ENCODE measurements at places on chromosomes 3 and 15.

GRCh38 chr3:23837691-23838090 is 31.9 kb downstream of the UBE2E1 start:
- no peak for DNase-seq

- DNase-seq, result peak; percentile 84
Observed at GRCh38 chr3:25257026-25257425, 171.0 kb upstream of the RARB start.

DNA sequence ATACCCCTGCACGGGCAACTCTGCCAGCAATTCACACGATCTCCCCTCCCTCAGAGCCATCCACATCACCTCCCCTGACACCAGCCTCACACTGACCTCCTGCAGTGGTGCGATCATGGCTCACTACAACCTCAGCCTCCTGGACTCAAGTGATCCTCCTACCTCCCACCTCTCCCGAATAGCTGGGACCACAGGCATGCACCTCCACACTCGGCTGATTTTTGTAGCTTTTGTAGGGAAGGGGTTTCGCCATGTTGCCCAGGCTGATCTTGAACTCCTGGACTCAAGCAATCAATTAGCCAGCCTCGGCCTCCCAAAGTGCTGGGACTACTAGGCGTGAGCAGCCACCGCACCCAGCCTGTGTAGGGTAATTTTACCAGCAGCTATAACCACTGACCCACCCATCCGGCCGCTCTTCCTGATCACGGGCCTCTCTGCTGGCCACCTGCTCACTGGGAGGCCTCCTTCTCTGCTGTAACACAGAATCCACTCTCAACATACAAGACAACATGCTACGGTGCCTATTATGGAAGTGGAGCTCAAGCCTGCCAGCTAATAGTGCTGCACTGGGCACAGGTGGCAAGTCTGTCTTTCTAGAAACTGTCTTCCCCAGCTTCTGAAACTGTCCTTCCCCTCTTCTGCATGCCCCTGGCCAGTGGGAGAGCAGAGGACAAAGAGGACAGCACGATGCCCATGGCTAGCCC is 4.6 kb downstream of the GP9 start:
- no peak for DNase-seq

DNA sequence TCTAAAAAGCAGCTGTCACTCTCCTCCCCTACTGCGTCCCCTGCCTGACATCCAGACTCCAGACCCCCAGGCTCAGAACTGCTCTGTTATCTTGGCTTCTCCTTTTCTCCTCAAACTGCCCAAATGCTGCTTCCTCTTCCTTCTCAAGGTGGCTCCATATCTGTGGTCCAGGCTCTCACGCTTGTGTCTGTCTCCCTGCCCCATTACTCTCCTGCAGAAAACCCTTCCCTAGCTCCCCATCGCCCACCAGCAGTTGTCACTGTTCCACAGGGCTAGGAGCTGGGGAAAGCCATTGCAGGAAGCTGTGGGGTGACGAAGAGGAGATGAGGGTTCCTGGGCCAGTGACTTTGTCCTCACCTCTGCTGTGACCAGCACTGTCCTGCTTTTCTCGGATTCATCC is 30.7 kb upstream of the CGNL1 start:
- peak; percentile 32 for DNase-seq

GRCh38 chr15:31300981-31301672 is 25.5 kb upstream of the KLF13 start:
- no peak for DNase-seq

GRCh38 chr3:110900576-110900975 is 171.0 kb upstream of the NECTIN3 start:
- peak; percentile 82 for DNase-seq

DNA sequence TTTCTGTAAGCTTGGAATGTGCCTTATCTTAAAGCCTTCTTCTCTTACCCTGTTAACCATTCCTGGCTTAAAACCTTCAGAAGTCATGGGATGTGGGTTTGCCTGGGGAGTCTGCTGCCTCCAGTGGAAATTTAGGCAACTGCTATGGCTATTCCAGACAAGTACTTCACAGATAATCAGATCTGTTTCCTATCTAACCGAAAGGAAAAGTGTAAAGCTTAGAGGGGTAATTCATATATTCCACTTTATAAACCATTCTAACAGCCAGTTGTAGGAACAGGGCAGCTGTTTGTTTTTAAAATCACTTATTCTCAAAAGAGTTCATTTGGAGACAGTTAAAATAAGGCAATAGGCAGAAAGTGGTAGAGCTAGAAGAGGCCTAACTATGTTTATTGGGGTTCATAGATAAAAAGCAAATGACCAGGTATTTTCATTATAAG is 219.9 kb downstream of the TCF12 start:
- DNase-seq, result peak; percentile 67

DNA sequence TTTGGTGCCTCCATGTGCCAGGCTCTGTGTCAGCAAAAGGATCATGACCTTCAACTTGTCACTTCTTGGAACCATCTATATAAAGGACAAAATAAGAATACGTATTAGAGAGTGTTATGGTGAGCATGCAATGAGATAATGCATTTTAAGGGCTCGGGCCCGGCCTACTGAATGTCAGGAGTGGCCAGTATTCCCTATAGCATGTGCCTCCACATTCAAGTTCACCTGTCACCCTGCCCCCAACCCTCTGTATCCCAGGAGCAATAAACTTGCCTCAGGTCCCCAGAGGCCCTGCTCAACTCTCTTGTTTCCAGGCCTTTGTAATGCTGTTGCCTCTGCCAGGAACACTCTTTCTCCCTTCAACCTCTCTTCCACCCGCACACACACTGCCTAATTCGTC is 90.2 kb upstream of the SLC6A11 start:
- no peak for DNase-seq

DNA sequence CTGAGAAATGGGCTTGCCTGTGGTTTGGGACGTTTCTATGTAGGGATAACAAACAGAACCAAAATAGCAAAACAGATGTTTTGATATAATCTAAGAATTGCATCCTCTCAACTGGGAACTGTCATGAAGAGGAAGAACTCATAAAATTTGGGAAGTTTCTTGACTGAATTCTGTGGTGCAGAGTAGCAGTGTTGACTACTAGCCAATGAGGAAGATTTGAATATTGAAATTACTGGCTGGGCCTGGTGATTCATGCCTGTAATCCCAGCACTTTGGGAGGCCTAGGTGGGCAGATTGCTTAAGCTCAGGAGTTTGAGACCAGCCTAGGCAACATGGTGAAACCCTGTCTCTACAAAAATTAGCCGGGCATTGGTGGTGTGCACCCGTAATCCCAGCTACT is 42.2 kb downstream of the ZNF609 start:
- DNase-seq, result no peak

DNA sequence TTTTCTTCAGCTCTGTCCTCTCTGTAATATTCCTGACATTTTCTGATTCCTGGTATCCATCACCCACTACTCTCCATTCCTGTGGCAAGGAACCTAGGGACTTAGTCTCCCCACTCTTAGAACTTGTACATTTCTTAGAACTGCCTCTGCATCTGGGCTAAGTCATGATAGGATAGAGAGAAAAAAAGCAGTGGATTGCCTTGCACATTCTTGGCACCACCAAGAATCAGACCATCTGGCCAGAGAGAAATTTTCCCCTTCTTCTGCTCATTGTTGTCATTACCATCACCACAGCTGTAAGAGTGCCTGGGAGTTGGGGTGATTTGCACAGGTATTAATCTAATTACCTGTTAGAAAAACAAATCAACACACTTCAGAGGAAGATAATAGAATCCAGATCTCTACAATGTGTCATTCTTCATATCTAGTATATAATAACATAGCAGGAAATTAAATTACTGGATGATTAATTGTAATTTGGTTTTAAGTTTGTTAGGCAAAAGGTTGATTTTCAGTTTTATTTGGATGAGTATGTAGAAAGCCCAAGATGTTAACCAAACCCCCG is 264.8 kb upstream of the ZPLD1 start:
- DNase-seq, result no peak

DNA sequence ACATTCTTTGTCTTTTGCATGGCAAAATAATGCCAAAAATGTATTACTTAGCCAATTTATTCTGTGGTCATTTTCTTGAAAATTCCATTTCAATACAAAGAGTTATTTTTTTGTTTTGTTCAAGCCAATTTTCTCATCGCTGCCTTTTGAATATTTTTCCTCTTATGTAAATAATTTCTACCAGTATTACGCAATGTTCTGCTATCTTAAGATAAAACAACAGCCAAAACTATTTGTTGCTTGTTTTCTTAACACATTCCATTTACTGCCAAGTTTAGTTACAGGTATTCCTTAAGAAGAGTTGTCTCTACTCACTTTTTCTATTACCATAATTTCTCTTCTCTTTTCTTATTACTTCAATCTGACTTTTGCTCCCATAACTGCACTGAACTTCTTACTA is 163.1 kb downstream of the ROBO1 start:
- DNase-seq, result peak; percentile 18

GRCh38 chr3:135197246-135197645 is 402.2 kb downstream of the EPHB1 start:
- DNase-seq, result no peak

DNA sequence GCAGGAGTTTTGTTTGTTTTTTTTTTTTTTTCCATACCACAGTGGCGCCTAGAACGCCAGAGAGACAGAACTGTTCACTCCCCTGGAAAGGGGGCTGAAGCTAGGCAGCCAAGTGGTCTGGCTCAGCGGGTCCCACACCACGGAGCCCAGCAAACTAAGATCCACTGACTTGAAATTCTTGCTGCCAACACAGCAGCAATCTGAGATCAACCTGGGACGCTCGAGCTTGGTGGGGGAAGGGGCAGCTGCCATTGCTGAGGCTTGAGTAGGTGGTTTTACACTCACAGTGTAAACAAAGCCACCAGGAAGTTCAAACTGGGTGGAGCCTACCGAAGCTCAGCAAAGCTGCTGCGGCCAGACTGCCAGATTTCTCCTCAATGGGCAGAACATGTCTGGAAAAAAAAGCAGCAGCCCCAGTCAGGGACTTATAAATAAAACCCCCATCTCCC is 29.8 kb downstream of the SPICE1 start:
- no peak for DNase-seq

- peak; percentile 94 for DNase-seq
Observed at GRCh38 chr3:49616491-49616941, 57.6 kb upstream of the APEH start.

DNA sequence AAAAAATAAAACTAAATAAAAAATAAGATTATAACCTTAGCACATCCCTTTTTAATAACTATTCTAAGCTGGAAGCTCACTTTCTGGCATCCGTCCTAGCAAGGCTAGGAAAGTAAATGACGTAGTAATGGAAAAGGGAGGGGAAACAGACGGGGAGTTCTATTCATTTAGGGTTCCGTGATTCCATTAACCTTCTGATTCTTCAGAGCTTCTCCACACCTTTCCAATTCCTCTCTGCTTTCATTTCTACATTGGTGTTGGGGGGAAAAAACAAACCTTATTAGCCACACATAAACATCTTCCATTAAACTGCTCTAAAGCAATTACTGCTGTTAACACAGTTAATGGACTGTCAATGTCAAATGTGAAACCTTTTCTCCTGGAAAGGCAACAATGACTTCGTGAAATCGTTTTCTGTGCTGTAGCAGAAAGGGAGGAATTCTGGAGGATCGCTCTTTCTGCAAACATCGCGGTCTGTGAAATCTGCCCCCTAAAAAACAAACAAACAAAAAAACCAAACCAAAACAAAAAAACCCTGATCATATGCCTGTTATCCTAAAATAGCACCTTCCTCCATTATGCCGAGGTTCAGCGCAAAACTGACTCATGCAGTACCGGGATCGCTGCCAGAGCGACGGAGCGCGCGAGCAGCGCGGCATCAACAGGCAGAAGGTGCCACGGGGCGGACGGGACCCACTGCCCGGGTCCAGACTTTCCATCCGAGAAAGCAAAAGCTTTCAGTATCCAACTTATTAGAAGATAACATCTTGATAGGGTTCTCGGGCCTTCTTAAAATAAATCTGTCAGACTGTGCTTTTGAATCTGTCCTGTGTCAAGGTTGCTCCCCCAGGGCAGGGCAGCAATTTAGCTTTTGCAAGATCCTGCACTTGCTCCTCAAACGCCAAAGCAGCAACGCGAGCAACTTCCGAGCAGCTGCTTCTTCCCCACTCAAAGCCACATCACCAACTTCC is 156.2 kb downstream of the FGF12 start:
- DNase-seq, result peak; percentile 25

DNA sequence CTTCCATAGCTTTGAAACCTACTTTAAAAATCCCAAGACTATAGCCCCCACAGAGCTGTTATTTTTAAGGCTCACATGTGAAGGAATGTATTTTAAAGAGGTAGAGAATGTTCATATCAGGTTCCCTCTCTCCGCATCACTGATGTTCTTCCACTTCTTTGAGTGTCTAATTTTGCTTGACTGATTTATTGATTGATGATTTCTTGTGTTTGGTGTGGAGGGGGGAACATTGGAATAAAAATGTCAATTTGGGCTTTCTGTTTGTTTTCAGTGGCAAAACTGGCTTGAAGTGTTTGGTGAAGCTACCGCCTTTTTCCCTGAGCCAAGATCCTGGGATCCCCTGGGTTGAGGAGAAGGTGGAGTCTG is 2.7 kb upstream of the TMEM212 start:
- DNase-seq, result no peak

DNA sequence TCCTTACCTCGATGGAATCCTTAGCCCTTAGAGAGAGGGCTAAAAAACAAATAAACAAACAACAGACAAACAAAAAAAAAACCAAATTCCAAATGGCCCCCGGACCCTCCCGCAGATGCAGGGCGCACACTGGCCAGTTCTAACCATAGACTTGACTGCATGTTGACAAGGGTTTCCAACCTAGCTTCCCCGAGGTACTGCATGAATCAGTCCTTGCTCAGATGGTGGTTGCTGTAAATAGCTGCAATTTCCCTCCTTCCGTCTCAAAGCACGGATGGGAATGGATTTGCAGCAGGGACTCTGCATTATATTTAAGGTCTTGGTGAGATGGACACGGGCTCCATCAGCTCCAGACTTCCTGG is 162.8 kb downstream of the CD47 start:
- peak; percentile 20 for DNase-seq

DNA sequence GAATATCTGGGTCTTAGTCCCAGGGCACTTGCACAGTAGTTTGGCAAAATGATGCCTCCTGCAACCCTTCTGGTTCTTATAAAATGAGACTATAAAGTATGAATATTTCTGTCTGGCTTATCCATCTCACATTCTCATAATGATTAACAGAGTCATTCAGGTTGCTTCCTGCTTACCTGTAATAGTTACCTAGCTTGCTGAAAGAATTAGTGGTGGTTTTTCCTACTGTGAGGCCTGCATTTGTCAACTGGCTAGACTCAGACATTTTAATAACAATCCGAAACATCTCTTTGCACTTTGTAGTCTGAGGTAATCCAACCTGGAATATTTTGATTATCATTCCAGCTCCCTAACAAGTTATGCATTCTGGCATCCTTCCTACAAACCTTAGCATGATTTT is 75.6 kb upstream of the POU1F1 start:
- DNase-seq, result no peak

- no peak for DNase-seq
Observed at GRCh38 chr15:63473007-63473748, 31.2 kb upstream of the USP3 start.

GRCh38 chr15:93865586-93865985 is 365.8 kb upstream of the MCTP2 start:
- no peak for DNase-seq

GRCh38 chr15:85313339-85313738 is 67.1 kb upstream of the AKAP13 start:
- peak; percentile 34 for DNase-seq

- DNase-seq, result no peak
Observed at GRCh38 chr15:41893422-41894250, at the start of gene SPTBN5. Gene SPTBN5, minus strand, starts transcription at chr15:41894053. Its CDS starts 556 bp downstream, at chr15:41893497.

- DNase-seq, result no peak
Observed at GRCh38 chr15:60344987-60345386, 52.8 kb downstream of the ANXA2 start.

Data from fibroblast of skin of scalp (primary cell).